Left renal pelvis (tissue), 4 donors: ENCODE measurements at places on chromosomes 5 and 9. TPM values are rescaled to one million over a fixed set of nuclear protein-coding genes. Genes with fewer than 3 reads are reported as not detected.

Gene GFI1B
- polyA plus RNA-seq = 0.63 TPM

Gene ENDOG
- polyA plus RNA-seq = 16.8 TPM

Gene EQTN
- polyA plus RNA-seq = 0.40 TPM

GRCh38 chr5:148347706-148348105 lies 12.3 kb downstream of the SPINK9 start:
- DNase-seq = no peak

DNA sequence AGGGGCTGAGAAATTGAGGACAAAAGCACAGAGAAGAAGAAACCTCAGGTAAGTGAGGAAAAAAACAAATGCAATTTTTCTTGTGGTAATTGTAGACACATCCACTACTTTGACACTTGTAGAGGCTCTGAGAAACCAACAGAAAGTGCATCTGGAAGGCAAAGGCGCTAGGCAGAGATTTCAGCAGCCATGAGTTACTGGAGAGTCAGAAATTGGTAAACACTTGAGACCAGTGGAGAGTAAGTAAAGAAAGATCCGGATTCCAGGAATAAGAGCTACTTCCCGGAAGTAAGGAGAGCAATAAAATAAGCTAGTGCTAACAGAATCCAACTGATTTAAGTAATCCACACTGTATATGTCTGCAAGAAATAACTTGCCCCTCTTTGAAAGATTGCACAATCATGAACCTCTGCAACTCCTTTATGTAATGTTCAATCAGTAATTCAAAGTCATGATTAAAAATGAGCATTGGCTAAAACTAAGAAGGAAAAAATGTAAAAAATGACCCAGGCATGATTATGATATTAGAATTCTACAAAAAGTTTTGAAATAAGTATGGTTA lies 382.1 kb downstream of the CDH18 start:
- no peak for DNase-seq

DNA sequence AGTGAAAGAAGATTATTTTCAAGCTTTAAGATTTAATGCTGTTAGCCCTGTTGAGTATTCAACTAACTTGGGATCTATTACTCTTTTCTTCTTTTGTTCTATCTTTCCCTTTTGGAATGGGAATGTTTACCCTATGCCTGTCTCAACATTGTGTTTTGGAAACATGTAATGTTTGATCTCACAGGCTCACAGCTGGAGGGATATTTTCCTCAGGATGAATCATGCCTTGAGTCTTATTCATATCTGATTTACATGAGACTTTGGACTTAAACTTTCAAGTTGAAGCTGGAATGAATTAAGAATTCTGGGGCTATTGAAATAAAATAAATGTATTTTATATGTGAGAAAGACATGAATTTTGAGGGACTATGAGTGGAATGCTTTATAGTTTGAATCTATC lies 607.8 kb upstream of the PTGER4 start:
- no peak for DNase-seq

Gene TAF1L
- 0.03 TPM for polyA plus RNA-seq

GRCh38 chr5:159242656-159243055 lies 20.4 kb upstream of the UBLCP1 start:
- DNase-seq = no peak

Gene PCDHGA1
- polyA plus RNA-seq = 0.79 TPM

DNA sequence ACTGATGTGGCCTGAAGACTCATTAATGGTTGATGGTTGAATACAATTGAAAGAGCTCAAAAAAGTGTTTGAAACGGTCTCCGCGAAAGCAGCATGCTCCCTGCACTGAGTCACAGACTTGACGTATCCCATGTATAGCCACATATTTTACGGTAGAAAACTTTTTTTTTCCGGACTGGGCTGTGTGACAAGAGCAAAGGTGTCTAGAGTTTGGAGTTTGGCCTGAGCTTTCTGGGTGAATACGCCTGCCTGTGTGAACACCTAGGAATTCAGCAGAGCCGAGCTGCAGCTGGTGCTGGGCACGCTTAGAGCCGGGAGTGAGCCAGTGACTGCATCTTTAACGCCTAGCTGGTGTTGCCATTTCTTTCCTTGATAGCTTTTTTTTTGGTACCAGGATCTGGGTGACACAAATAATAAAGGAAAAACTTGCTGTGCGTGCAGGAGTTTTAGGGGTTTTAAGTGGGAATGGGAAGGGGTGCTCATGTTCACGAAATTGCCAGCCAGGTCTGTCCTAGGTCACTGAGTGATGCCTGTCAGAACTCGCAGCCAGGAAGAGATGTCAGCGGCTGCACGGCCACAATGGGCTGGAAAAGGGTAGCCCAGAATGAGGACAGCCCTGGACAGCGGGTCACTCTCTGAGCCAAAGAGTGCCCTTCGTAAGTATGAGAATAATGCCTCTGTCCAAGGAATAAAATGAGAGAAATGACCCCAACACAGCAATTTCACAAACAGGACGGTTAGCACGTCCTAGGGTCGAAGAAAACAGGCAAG lies 51.7 kb downstream of the PSMB7 start:
- DNase-seq = no peak

GRCh38 chr9:89432986-89433530 lies 64.9 kb downstream of the SEMA4D start:
- DNase-seq = no peak

DNA sequence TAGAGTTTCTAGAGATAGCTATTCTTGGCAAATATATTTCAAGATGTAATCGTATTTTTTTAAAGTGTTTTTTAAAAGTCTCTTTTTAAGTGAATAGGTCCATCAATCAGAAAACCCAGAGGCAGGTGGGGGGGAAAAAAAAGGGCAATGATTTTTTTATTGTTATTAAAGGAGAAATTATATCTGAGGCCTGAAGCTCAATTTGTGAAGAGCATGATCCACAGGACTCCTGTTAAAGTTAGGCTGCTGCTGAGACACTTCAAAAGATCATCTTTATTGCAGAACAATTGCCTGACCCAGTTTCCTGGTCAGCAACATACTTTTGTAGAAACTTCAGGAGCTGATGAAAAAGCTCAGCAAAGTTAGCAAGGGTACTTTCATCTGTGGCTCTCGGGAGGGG lies 326.2 kb downstream of the RASEF start:
- no peak for DNase-seq

Gene ABLIM3
- polyA plus RNA-seq = 7.6 TPM

DNA sequence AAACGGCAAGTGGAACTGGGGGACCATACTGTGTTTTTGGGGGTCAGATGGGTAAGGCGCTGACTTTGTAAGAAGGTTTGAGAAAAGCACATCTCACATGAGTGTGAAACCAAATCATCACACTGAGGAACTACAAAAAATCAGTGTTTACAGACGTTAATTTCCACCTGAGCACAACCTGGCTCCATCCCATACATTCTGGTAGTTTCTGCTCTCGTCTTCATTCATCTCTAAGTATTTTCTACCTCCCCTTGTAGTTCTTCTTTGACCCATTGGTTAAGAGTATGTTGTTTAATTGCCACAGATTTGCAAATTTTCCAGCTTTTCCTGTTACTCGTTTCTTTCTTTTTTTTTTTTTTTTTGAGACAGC lies 8.9 kb upstream of the DPP7 start:
- DNase-seq = no peak

Gene TCERG1
- polyA plus RNA-seq = 125 TPM

- no peak for DNase-seq
These were observed 22.0 kb upstream of the MAP1B start for GRCh38 chr5:72085319-72085718.

DNA sequence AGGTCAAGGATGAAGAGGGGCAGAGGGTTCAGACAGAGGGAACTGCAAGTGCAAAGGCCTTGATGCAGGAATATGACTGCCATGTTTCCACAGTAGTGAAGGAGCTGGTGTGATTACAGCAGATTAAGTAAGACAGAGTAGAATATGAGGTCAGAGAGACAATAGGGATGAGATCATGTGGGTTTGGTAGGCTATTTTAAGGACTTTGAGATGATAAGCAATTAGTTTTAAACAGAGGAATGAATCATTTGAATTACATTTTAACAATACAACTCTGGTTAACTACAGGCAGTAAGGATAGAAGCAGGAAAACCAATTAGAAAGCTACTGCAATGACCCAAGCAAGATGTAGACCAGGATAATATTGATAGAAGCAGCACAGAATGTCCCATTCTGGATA lies 7.7 kb downstream of the CENPK start:
- no peak for DNase-seq

Gene SPATA31A3
- not detected for polyA plus RNA-seq

Gene MSMP
- not detected for polyA plus RNA-seq
